GM23338 (cell line): ENCODE measurements at places on chromosomes 11 and 22. TPM values are rescaled to one million over a fixed set of nuclear protein-coding genes. Genes with fewer than 3 reads are reported as not detected.

MAP6 gene
- polyA plus RNA-seq = 0.16 and 0.31 TPM in 2 replicates

GRAMD1B gene
- 3.7 and 4.6 TPM in 2 replicates for polyA plus RNA-seq

MSANTD4 gene
- polyA plus RNA-seq = 11.3 and 13.2 TPM in 2 replicates

NUP160 gene
- polyA plus RNA-seq = 41.2 and 41.9 TPM in 2 replicates

PGA5 gene
- 0.45 and 1.0 TPM in 2 replicates for polyA plus RNA-seq

MUC15 gene
- not detected in 2 replicates for polyA plus RNA-seq

CBX6 gene
- polyA plus RNA-seq = 17.4 and 18.5 TPM in 2 replicates

SOX6 gene
- polyA plus RNA-seq = 0.31 and 0.66 TPM in 2 replicates

TMEM191B gene
- polyA plus RNA-seq = 5.3 and 8.3 TPM in 2 replicates

POU2AF1 gene
- not detected in 2 replicates for polyA plus RNA-seq

SLC6A5 gene
- not detected in 2 replicates for polyA plus RNA-seq

SMIM35 gene
- polyA plus RNA-seq = not detected in 2 replicates

TSSK2 gene
- polyA plus RNA-seq = not detected in 2 replicates

TMEM191C gene
- polyA plus RNA-seq = 2.5 and 6.1 TPM in 2 replicates

KRTAP5-8 gene
- polyA plus RNA-seq = not detected in 2 replicates

CREB3L1 gene
- 10.3 and 10.4 TPM in 2 replicates for polyA plus RNA-seq

PI4KA gene
- 13.0 and 17.1 TPM in 2 replicates for polyA plus RNA-seq

PAK1 gene
- 102 and 109 TPM in 2 replicates for polyA plus RNA-seq

SERPIND1 gene
- not detected in 2 replicates for polyA plus RNA-seq
